ENCODE measurements at places on chromosomes 16 and 17. TPM values are rescaled to one million over a fixed set of nuclear protein-coding genes. Genes with fewer than 3 reads are reported as not detected.

DNA sequence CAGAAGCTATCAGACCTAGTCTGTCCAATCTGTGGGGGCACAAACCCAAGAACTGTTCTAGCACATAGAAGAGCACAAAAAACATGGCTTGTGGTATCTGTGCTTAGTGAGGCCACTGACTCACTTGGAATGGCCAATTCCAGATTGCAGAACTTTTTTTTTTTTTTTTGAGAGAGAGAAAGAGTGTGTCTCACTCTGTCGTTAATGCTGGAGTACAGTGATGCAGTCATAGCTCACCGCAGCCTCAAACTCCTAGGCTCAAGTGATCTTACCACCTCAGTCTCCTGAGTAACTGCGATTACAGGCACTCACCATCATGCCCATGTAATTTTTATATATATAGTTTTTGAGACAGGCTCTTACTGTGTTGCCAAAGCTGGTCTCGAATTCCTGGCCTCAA lies 77.2 kb upstream of the CLEC3A start:
- DNase-seq = no peak
- no peak overlapping the region for H3K27ac ChIP-seq
- H3K27me3 ChIP-seq = no peaks in the 10 kb centered on the region
- H3K4me1 ChIP-seq = no peaks in the 10 kb centered on the region

EFNB3 gene
- total RNA-seq = 0.31 TPM

CA4 gene
- not detected for total RNA-seq

SNX11 gene
- total RNA-seq = 10.1 TPM

- peak overlapping the region; percentile 14 for H3K4me3 ChIP-seq
- H3K4me1 ChIP-seq = peaks cover 26% of the 10 kb centered on the region
- H3K36me3 ChIP-seq = peaks cover 4% of the 10 kb centered on the region
Measured at GRCh38 chr16:75305364-75306098, 54.1 kb upstream of the BCAR1 start.

BCKDK gene
- total RNA-seq = 34.8 TPM

RTN4RL1 gene
- total RNA-seq = 1.1 TPM
